ENCODE measurements at places on chromosomes 11 and 22. TPM values are rescaled to one million over a fixed set of nuclear protein-coding genes. Genes with fewer than 3 reads are reported as not detected.

Gene RBFOX2
- 77.2 TPM for total RNA-seq

Gene TECTA
- total RNA-seq = 1.00 TPM

Gene GLYATL1
- not detected for total RNA-seq

GRCh38 chr11:110345743-110346142 is 49.3 kb upstream of the RDX start:
- DNase-seq = no peak

DNA sequence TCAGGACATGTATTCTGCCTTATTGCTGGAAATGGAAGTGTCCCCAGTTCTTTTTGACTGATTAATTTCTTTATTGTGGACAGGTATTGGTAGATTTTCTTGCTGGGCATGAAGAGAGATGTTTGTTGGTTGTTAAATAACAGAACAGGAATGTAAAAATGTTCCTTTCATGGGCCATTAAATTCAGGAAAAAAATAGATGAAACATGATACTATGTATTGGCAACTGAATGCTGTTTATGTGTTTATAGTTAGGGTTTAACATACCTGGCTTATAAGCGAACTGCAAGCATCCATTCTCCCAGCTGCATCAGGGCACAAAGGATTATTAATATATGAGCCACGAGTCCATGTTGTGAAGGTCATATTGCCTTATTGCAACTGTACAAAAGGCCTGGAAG is 368.5 kb downstream of the NELL1 start:
- DNase-seq = no peak

DNA sequence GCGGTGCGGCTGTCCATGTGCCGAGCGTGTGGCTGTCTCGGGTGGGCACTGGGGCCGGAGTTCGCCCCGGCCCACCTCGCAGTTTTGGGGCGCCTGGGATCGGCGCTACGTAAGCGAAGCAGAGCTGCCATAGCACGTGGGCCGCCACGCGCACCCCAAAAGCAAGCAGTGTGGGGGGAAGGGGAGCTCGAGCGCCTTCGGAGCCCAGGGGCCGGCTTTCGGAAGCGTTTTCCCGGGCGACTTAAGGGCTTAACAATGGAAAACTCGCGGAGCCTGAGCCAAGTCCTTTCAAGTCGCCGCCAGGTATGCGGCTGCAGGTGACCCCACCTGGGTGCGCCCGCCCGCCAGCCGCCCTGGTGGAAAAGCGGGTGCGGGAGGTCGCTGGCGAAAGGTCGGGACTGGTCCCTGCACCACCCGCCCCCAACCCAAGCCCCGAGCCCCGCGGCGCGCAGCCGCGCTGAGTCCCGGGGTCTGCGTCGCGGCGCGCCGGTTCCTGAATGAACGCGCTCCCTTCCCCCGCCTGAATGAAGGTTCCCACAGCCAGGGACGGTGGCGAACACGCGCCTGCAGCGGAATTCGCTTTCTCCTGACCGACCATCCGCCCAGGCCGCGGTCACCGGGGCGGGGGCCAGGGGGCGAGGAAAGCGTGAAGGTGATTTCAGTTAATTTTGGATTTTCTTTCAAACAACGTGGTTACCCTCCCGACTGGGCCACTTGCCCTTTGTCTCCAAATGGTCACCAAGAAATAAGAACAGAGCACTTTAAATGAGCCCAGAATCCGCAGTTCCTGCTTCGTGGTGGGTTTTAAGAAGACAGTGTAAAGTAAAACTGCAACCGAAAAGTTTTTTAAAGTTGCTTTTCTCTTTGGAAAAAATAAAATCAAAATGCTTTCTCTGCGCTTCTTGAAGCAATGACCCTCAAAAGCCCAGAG is 2.8 kb upstream of the CCND1 start:
- DNase-seq = peak; percentile 55

GRCh38 chr11:69280994-69281393 is 13.0 kb upstream of the MYEOV start:
- DNase-seq = no peak

GRCh38 chr11:121374286-121374985 is 77.7 kb upstream of the SORL1 start:
- DNase-seq = no peak

DNA sequence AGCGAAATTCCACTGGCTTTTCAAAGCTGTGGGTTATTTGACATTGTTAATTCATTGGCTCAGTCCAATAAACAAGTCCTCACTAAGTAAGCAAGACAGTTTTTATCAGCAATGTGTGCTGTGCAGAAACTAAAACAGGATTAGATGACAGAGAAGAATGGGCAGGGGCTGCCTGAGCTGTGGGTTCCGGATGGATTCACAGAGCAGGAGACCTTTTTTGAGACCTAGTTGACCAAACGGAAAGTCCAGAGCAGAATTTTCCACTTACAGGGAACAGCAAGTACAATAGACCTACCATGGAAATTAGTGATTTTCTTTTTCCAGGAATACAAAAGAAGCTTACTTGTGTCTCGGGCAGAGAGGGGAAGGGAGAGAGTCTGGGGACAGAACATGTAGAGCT is 5.2 kb upstream of the KDM4F start:
- DNase-seq = no peak
